Anterior cingulate cortex (tissue), 58 donors: ENCODE measurements at places on chromosomes 7 and 10.

DNA sequence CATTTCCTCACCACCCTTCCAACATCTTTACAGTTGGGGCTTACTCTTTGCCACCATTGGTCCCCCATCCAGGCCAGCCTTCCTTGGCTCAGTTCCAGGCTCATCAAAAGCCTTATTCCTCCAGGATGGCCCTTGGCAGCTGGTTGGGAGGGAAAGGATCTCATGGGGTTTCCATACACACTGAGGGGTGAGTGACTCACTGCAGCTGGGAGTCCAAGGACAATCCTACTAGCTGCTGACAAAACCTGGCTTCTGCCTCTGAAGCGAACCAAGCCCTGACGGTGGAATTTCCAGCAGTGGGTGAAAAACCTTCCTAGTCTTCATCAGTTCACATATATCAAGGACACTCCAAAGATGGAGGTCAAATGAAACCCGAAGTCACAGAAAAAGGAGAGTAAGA is 22.9 kb downstream of the CRHR2 start:
- no peak for DNase-seq

DNA sequence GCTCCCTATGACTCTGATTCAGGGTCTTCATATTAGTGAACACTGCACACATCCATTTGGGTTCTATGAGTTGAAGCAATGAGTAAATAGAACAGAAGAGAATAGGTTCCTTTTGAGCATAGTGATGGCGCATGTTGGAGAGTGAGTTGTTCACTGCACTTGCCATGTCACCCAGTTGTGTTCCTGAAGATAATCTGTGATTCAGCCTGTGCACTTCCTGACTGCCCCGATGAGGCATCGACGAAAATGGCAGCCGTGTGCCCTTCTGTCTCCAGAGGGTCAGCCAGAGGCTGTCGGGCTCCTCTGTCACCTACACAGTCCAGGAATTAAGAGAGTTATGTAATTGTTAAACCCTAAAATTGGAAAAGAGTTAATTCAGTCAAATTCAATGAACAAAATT is 94.7 kb downstream of the GALNT11 start:
- no peak for DNase-seq

- no peak for DNase-seq
Measured at GRCh38 chr7:36777062-36777461, 52.8 kb upstream of the AOAH start.

GRCh38 chr7:73704640-73705550 is 14.6 kb downstream of the STX1A start:
- peak; percentile 50 for DNase-seq

DNA sequence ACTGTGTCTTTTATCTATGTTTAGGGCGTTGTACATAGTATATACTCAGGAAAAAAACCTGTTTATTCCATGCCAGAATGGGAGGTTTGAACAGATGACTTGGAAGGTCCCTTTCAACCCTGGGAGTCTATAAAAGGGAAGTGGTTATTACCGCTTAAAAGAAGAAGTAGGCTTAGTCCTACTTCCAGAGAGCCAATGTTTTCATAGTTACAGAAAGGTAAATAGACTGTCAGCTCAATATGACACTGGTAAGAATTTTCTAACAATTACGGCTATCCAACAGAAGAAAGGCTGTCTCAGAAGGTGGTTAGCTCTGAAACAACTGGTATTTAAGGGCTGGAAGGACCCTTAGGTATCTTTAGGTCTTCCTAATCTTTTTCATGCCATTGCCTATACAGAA is 1.1 kb upstream of the TFAM start:
- DNase-seq, result no peak

DNA sequence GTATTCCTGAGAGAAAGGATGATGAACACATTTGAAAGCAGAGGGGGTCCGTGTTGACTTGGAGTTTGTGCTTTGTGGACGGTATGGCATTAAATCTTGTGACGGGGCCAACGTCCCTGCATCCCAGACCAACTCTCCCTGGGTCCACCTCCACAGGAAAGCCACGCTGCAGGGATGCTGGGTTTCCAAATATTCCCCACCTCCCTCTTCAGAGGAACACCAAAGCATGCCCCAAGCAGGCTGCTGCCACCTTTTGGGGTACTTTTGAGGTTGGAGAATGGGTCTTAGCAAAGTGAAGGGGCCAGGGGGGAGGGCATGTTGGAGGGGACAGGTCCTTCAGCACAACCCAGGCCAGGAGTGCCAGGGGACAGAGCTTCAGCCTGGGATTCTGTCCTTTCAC is 504.4 kb downstream of the TCERG1L start:
- DNase-seq, result no peak

- no peak for DNase-seq
Measured at GRCh38 chr7:111029141-111029572, 61.8 kb upstream of the LRRN3 start.

- no peak for DNase-seq
Measured at GRCh38 chr7:128914566-128915151, 4.2 kb upstream of the KCP start.

GRCh38 chr7:7417851-7418250 is 117.8 kb downstream of the COL28A1 start:
- no peak for DNase-seq

- DNase-seq, result no peak
Measured at GRCh38 chr10:104333032-104333727, 5.1 kb downstream of the ITPRIP start.

DNA sequence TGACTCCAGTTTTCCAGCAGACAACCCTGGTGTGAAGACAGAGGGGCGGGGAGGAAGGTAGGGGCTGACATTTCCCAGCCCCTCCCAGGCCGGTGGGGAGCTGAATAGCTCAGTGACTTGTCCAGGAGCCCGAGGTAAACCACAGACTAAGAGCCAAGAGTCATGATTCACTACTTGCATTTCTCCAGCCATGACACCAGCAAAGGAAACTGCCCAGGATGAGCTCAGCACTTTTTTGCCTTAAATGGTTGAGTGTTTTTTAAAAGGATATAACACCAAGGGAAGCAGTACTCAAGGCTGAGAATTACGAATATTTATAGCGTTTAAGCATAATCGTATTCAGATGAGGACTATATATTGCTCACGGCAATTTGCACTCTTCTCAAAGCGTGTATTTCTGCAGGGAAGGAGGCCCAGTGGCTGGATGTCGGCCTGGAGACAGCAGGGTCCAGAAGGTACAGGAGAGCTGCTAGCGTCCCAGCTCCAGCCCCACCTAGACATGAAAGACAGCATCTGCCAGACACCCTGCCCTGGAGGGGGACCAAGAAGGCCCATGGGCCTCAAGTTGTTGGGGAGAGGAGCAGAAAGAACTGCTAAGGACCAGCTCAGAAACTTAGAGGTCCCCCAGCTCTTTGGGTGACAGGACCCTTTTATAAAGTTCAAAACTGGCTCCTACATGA is 141.4 kb downstream of the GRID1 start:
- DNase-seq, result no peak

DNA sequence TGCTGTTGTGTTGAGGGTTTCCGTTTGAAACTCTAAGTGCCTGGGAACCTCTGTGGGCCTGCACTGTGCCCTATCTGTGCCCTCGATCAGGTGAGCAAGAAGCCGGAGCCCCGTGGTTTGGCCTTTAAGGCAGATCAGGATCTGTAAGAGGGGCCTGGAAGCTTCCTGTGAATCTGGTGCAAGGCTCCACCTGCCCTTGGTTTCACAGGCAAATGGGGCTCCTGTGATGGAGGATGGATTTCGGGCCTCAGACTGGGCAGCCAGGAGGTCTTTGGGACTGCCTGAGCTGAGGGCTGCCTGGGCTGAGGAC is 21.6 kb downstream of the SCART1 start:
- DNase-seq, result no peak

GRCh38 chr10:82361256-82361655 is 486.3 kb downstream of the NRG3 start:
- DNase-seq, result no peak
